ENCODE measurements at places on chromosomes 11 and 22. TPM values are rescaled to one million over a fixed set of nuclear protein-coding genes. Genes with fewer than 3 reads are reported as not detected.

GSTT2 gene
- 0.47 TPM for total RNA-seq

CLDN5 gene
- total RNA-seq: not detected

DNA sequence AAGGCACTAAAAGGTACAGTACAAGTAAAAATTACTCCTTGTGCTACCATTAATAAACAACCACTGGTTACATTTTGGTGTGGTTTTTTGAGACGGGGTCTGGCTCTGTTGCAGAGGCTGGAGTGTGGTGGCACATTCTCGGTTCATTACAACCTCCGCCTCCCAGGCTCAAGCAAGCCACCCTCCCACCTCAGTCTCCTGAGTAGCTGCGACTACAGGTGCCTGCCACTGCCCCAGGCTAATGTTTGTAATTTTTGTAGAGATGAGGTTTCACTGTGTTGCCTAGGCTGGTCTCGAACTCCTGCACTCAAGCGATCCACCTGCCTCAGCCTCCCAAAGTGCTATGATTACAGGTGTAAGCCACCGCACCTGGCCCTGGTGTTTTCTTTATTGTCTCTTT is 20.8 kb downstream of the TAF1D start:
- no peak for DNase-seq

GRCh38 chr11:16946477-16947282 is 67.5 kb downstream of the PLEKHA7 start:
- DNase-seq: no peak

DNA sequence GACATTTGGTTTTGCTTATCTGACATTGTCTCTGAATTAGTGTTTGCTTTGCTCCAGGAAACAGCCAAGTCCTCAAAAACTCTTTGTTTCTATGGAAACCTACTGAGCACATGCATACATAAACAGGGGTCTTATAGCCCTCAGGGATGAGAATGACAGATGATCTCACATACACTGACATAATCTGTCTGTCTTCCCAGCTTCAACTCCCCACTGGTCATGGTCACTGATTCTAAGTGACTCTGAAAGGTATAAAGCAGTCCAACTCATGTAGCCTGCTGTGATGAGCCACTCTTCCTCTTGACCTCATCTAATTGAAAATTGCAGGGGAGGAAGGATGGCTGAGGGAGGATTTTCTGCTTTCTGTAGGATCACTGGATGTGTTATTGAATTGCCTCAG is 12.6 kb downstream of the ZNF143 start:
- DNase-seq: no peak

- DNase-seq: no peak
Measured at GRCh38 chr11:24373516-24373915, 123.3 kb upstream of the LUZP2 start.

DNA sequence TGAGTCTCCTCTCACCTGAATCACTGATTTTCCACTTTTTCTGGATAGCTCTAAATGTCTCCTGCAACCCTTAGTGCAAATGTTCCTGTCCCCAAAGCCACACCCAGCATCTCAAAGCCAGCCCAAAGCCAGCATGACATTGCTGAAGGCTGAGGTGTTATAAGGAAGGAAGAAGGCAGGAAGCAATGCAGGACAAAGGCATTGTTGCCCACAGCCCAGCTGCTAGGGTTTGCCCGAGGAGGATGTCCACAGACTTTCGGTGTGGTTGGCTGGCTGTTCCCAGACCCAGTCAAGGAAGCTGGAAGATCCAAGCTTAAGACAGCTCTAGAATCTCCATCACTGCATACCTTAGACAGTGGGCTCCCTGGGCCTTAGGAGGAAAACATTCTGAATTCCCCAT is 23.5 kb downstream of the CHST1 start:
- DNase-seq: no peak
